ENCODE measurements at places on chromosomes 4 and X. TPM values are rescaled to one million over a fixed set of nuclear protein-coding genes. Genes with fewer than 3 reads are reported as not detected.

Gene EGF
- 0.72 TPM for total RNA-seq

Gene RTL9
- total RNA-seq: 1.2 TPM

DNA sequence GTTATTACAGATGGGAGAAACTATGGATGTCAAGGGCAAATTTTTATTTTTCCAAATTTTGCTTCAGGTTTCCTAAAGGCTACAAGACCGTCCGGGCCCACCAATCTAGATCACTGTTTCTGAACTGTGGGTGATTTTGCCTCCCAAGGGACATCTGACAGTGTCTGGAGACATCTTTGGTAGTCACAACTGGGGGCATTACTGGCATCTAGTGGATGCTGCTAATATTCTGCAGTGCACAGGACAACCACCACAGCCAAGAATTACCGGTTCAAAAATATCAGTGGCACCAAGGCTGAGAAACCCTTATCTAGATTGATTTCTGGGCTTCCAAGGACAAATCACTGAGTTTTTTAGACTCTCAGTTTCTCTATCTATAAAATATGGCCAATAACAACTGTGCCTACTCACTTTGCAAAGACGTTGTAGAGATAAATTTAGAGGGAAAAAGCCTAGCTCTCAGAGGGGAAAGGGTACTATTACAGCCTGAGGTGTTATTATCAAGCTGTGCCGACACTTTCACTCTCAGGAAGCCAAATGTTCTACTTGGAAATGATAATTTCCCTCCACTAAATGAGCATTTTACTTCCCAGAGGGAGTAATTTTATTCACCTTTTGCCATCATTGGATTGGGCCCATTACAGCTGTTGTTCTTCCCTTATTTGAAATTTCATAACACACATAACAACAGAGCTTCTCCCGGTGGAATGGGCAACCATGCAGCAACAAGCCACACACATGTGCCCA, 442.1 kb downstream of the CENPC start:
- no peak for DNase-seq
- H3K27ac ChIP-seq: no peak overlapping the region
- H3K4me3 ChIP-seq: no peak overlapping the region
- H3K27me3 ChIP-seq: no peaks in the 10 kb centered on the region
- no peaks in the 10 kb centered on the region for H3K36me3 ChIP-seq

DNA sequence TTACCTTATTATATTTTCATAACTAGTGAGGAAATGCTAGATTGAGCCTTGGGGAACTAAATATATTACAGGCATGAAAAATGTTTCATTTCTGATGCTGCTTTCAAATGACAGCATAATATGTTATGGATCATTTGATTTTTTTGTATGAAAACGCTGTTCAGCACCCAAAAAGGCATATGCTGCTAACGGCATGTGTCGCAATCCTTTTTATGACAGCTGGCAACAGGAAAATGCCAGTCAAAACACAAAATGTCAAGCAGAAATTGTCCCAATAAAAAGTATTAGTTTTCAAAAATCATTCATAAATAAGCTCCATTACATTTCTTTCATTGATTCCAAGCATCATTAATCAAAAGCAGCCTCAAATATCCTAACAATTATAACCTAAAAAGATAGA, 1244.5 kb downstream of the PCDH7 start:
- no peak overlapping the region for H3K4me3 ChIP-seq
- no peak overlapping the region for H3K27ac ChIP-seq
- no peaks in the 10 kb centered on the region for H3K4me1 ChIP-seq
- no peaks in the 10 kb centered on the region for H3K36me3 ChIP-seq

GRCh38 chr4:141425124-141425523, 204.4 kb downstream of the ZNF330 start:
- H3K27me3 ChIP-seq: no peaks in the 10 kb centered on the region
- H3K27ac ChIP-seq: no peak overlapping the region
- H3K4me1 ChIP-seq: no peaks in the 10 kb centered on the region
- no peak for DNase-seq

Gene GPR78
- total RNA-seq: 0.89 TPM

- no peak overlapping the region for H3K27ac ChIP-seq
- no peak for DNase-seq
- H3K36me3 ChIP-seq: no peaks in the 10 kb centered on the region
- no peaks in the 10 kb centered on the region for H3K27me3 ChIP-seq
- no peak overlapping the region for H3K4me3 ChIP-seq
- no peaks in the 10 kb centered on the region for H3K4me1 ChIP-seq
These were observed 150.4 kb downstream of the EMCN start for GRCh38 chr4:100367451-100367850.

Gene CXCL6
- 2.9 TPM for total RNA-seq

Gene PDCL2
- total RNA-seq: not detected

Gene SSX5
- total RNA-seq: not detected

GRCh38 chr4:84875636-84876371, 90.7 kb downstream of the WDFY3 start:
- no peaks in the 10 kb centered on the region for H3K4me1 ChIP-seq
- H3K27me3 ChIP-seq: no peaks in the 10 kb centered on the region

Gene DUSP21
- not detected for total RNA-seq

DNA sequence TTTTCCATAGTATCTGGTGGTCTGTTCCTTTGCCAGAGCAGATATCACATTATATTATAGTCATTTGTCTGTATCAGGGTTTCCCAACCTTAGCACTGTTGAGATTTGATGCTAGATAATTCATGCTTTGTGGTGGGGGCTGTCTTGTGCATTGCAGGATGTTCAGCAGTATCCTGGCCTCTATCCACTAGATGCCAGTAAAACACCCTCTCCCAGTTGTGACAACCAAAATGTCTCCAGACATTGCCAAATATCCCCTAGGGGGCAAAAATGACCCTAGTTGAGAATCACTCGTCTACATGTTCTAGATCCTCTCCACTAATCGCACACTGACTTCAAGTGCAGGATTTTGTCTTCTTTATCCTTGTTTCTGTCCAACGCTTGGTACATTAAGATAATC, 160.8 kb downstream of the FANCB start:
- H3K27ac ChIP-seq: no peak overlapping the region
- no peaks in the 10 kb centered on the region for H3K4me1 ChIP-seq
- no peak overlapping the region for H3K4me3 ChIP-seq

GRCh38 chr4:123924536-123924935, 527.9 kb downstream of the SPRY1 start:
- H3K27ac ChIP-seq: no peak overlapping the region
- H3K36me3 ChIP-seq: no peaks in the 10 kb centered on the region
- H3K27me3 ChIP-seq: no peaks in the 10 kb centered on the region
- DNase-seq: no peak
- H3K4me1 ChIP-seq: no peaks in the 10 kb centered on the region

GRCh38 chrX:50881028-50881427, 29.5 kb upstream of the BMP15 start:
- H3K27ac ChIP-seq: no peak overlapping the region
- no peak for DNase-seq
- no peaks in the 10 kb centered on the region for H3K36me3 ChIP-seq

Gene BEX1
- total RNA-seq: 96.5 TPM

GRCh38 chr4:141899103-141899502, 262.7 kb downstream of the IL15 start:
- no peak for DNase-seq
- H3K27me3 ChIP-seq: no peaks in the 10 kb centered on the region
- H3K36me3 ChIP-seq: no peaks in the 10 kb centered on the region
- H3K4me1 ChIP-seq: no peaks in the 10 kb centered on the region
- H3K27ac ChIP-seq: no peak overlapping the region
- H3K4me3 ChIP-seq: no peak overlapping the region

GRCh38 chr4:102454268-102454667, 46.9 kb upstream of the NFKB1 start:
- H3K27ac ChIP-seq: no peak overlapping the region
- H3K36me3 ChIP-seq: no peaks in the 10 kb centered on the region
- no peak overlapping the region for H3K4me3 ChIP-seq
- no peaks in the 10 kb centered on the region for H3K27me3 ChIP-seq
- H3K4me1 ChIP-seq: peaks cover 3% of the 10 kb centered on the region

- H3K36me3 ChIP-seq: no peaks in the 10 kb centered on the region
- DNase-seq: no peak
- no peaks in the 10 kb centered on the region for H3K4me1 ChIP-seq
- no peak overlapping the region for H3K27ac ChIP-seq
- H3K4me3 ChIP-seq: no peak overlapping the region
These were observed 67.7 kb upstream of the H2AZ1 start for GRCh38 chr4:100017637-100018310.

DNA sequence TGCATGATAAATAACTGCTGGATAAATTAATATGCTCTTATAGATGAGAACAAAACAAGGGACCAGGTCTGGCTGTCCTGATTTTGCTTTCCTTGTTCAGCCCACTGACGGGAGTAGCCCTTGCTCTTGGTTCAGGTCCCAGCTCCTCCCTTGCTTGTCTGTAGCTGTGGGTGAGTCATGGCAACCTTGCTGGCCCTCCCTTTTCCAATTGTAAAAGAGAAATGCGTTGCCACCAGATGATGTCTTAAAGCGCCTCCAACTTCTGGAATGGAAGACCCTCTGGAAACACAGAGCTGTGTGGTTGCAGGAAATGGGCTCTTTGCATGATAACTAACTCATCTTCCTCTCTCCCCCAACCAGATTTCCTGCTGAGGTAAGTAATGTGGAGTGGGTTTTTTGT, 171.4 kb downstream of the AASDH start:
- no peaks in the 10 kb centered on the region for H3K27me3 ChIP-seq
- no peak overlapping the region for H3K4me3 ChIP-seq
- no peaks in the 10 kb centered on the region for H3K4me1 ChIP-seq
- H3K36me3 ChIP-seq: peaks cover 9% of the 10 kb centered on the region
- peak; percentile 49 for DNase-seq

GRCh38 chr4:7207628-7208231, 15.4 kb downstream of the SORCS2 start:
- H3K27me3 ChIP-seq: no peaks in the 10 kb centered on the region
- H3K36me3 ChIP-seq: peaks cover 4% of the 10 kb centered on the region
- no peak overlapping the region for H3K4me3 ChIP-seq
- no peak for DNase-seq
- peaks cover 37% of the 10 kb centered on the region for H3K4me1 ChIP-seq

Gene PLS3
- 90.4 TPM for total RNA-seq

- no peaks in the 10 kb centered on the region for H3K4me1 ChIP-seq
- no peak for DNase-seq
- H3K27ac ChIP-seq: no peak overlapping the region
- H3K36me3 ChIP-seq: no peaks in the 10 kb centered on the region
- no peak overlapping the region for H3K4me3 ChIP-seq
These were observed 172.5 kb downstream of the CAMK2D start for GRCh38 chr4:113588895-113589668.

GRCh38 chr4:120718979-120719566, 203.5 kb downstream of the PRDM5 start:
- DNase-seq: peak; percentile 37
- no peaks in the 10 kb centered on the region for H3K36me3 ChIP-seq
- H3K27me3 ChIP-seq: no peaks in the 10 kb centered on the region

DNA sequence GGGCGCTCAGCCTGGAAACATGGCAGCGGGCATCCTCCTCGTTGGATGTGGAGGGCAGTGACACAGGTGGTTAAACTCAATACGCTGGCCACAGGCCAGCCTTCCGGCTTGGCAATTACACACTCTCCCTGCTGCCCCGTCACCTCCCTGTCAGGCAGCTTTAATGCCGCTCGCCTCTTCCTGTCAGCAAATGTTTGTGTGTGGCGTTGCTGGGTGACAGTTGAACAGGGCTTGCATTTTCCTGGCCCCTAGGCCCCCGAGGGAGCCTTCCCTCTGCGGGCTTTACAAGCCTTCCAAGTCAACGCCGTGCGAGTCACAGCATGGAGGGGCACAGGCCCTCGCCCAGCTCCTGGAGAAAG, 620.0 kb downstream of the BCOR start:
- no peaks in the 10 kb centered on the region for H3K36me3 ChIP-seq
- H3K4me3 ChIP-seq: no peak overlapping the region
- peaks cover 18% of the 10 kb centered on the region for H3K27me3 ChIP-seq

Gene CENPVL1
- total RNA-seq: 2.0 TPM

GRCh38 chr4:108830509-108831244, 67.8 kb upstream of the ETNPPL start:
- H3K27ac ChIP-seq: no peak overlapping the region
- no peaks in the 10 kb centered on the region for H3K27me3 ChIP-seq
- H3K4me1 ChIP-seq: no peaks in the 10 kb centered on the region

DNA sequence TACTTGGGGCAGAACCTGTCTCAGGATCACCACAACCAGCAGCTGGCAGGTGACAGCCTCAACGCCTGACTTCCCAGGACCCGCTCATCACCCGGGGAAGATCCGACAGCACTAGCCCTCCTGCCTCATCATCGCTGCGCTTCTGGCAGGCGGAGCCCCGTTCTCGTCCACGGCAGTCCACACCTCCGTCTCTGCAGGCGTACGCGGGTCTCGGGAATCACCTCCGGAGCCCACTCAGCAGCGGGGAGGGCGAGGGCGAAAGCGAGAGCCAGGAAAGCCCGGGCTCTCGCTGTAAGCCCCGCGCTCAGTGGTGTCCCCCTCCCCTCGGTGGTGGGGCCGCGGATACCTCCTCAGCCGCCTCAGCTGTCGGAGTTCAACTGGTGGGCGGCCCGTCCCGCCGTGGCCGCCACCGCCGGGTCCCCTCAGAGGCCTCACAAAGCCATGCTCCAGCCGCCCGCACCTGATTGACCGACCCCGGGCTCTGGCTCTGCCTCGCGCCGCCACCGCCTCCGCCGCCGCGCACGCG, 518 bp upstream of the CNKSR2 start:
- H3K27ac ChIP-seq: peak overlapping the region; percentile 47
- peak overlapping the region; percentile 55 for H3K4me3 ChIP-seq
- peaks cover 2% of the 10 kb centered on the region for H3K4me1 ChIP-seq

Gene INTS12
- 21.2 TPM for total RNA-seq

DNA sequence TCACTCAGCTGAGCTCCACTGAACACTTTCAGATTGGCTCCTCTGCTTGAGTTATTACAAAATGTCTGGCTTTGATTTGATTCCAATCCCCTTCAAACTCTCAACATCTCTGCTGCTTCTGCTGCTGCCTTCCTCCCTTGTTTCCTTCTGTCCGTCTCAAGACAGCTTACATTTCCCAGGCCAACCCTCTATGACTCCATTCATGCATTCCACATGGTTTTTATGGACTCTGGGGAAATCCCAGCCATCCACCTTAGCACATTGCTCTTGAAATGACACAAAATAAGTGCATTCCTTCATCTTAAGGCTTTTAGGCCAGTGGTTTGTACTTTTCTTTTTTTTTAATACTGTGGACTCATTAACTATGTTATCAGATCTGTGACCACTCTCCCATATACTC, 68.5 kb upstream of the TMEM164 start:
- no peak overlapping the region for H3K27ac ChIP-seq
- DNase-seq: no peak
- H3K4me3 ChIP-seq: no peak overlapping the region
- H3K36me3 ChIP-seq: no peaks in the 10 kb centered on the region
- H3K4me1 ChIP-seq: no peaks in the 10 kb centered on the region

GRCh38 chrX:68894513-68895340, 65.9 kb downstream of the EFNB1 start:
- no peak overlapping the region for H3K4me3 ChIP-seq
- DNase-seq: peak; percentile 12
- peak overlapping the region; percentile 73 for H3K27ac ChIP-seq
- peaks cover 6% of the 10 kb centered on the region for H3K27me3 ChIP-seq
- peaks cover 48% of the 10 kb centered on the region for H3K4me1 ChIP-seq

DNA sequence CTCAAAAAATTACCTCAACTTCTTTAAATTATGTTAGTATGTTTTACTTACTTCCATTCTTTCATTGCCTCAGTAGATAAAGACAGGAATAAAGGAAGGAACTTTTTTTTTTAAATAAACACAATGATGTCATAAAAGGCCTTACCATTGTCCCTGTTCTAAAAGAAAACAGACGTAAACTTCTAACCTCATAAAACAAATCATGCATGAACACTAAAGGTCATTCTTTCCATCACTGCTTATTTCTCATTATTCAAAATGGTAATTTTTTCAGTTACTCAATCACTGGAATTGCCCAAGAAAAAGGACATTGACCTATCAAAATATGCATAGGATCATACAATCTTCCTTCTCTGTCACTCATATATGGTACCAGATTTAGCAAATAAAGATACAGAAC, 32.2 kb upstream of the ARMCX2 start:
- H3K27me3 ChIP-seq: peaks cover under 1% of the 10 kb centered on the region
- H3K36me3 ChIP-seq: no peaks in the 10 kb centered on the region
- H3K27ac ChIP-seq: no peak overlapping the region
- no peak for DNase-seq
- no peaks in the 10 kb centered on the region for H3K4me1 ChIP-seq

Gene BBS7
- total RNA-seq: 24.9 TPM

Measured in spinal cord (tissue), 10 donors.